ENCODE measurements at places on chromosomes 3 and 15. TPM values are rescaled to one million over a fixed set of nuclear protein-coding genes. Genes with fewer than 3 reads are reported as not detected.
A peak's percentile ranks its signal among the peaks of the same experiment; 100 is the strongest.

GRCh38 chr3:4906107-4906621 is 73.1 kb upstream of the BHLHE40 start:
- DNase-seq = no peak

- DNase-seq = peak; percentile 69
These were observed 37.7 kb upstream of the BCHE start for GRCh38 chr3:165874663-165875489.

DNA sequence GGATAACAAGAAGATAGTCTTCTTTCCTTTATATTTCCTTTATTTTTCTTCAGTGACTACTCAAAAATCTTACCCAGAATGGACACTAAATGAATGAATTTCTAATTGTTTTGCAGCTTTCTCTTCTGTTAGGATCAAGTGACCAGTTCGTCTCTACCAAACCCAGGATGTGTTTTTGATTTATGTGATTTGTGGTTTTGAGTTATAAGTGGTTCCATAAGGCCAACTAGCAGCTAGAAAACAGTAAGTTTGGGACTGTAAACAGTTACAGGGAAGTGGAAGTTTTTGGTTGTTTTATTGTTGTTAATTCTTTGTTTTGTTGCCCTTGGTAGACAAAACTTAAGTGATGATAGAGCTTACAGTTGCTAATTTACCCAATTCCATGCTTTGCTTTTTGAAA is 456.5 kb downstream of the IL5RA start:
- no peak for DNase-seq

DNA sequence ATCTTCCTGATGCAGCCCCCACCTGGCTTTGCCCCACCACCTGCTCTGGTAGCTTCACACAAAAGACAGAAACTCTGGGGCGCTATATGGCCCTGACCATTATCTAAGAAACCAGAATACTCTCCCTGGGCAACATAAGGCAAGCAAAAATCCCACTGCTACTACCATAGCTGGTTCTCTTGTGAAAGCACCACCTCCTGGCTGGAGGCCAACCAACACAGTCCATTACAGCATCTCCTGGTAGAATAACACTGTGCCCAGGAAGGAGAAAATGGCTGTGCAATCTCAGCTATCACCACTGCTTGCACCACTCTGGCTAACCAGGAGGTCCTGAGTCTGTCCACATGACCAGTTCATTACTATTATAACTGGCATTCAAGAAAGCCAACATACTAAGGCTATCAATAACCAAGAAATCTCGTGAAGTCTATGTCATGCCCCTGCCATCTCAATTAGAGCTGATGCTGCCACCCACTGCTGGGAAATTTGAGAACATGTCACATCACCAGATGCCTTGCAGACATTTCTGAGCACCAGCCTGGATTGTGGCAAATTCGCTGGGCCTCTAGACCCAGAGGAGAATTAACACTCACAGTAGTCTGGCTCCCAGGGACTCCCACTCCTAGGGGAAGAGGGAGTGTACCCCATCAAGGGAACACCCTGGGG is 1114.8 kb downstream of the ROBO2 start:
- DNase-seq = no peak

DNA sequence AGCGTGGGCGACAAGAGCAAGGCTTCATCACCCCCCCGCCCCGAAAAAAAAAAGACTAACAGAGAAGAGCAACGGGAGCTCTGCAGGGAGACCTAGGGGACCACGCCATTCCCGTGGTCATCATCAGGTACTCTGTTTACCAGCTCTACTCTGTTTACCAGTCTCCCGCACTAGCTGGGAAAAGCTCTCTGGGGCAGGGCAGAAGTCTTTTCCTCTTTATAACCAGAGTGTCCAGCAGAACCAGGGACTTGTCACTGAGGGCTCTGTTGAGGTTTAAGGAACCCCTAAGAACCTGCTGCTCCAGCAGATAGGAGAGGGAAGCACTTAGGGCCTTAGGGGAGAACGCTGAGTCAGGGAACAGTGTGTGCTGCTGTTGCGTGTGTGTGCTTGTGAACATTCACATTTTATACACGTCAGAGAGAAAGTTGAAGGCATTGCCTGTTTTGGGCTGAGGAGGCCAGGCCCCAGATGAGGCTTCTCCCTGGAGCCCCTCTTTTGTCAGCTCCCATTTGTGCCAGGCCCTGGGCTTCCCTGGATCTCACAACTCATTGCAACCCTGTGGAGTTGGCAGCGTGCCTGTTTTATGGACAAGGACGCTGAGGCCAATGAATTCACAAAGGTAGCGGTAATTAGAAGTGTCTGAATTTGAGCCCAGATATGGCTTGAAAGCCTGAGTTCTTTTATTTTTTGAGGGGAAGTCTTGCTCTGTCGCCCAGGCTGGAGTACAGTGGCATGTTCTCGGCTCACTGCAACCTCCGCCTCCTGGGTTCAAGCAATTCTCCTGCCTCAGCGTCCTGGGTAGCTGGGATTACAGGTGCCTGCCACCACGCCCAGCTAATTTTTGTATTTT is 24.2 kb upstream of the ERICH6 start:
- no peak for DNase-seq

DNA sequence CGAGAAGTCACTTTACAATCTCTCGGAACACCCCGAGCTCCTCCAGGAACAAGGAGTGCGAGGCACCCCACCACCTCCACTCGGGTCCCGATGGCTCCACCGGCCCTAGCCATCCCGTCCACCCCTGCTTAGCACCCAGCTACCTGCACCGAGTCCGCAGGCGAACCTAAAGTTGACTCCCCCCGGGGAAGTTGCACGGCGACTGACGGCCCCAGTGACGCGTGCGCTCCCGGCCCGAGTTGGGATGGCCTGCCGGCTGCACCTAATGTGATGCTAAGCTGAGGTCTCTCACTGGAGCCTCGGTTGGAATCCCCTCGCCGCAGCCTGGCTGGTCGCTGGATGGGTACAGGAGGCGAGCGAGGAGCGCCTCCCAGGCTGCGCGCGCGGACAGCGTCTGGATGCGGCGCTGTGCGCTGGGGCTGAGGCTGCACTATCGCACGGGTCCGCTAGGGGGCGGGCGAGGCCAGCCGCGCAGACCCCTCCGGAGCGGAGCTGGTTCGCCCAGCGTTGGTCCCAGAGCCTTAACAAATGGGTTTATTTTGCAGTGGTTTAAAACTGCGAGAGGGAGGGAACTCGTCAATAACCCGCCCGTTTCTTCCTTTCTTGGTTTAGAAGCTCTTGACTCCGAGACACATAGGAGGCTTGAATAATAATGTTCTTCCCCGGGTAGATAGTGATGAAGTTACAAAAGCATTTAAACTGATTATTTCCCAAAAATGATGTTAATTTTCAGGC is at the start of gene OXTR:
Gene OXTR (minus strand): TSS at position 526 of the 735 bp plus-strand sequence. CDS start 1,426 bp downstream, outside the sequence.
- DNase-seq = no peak

DNA sequence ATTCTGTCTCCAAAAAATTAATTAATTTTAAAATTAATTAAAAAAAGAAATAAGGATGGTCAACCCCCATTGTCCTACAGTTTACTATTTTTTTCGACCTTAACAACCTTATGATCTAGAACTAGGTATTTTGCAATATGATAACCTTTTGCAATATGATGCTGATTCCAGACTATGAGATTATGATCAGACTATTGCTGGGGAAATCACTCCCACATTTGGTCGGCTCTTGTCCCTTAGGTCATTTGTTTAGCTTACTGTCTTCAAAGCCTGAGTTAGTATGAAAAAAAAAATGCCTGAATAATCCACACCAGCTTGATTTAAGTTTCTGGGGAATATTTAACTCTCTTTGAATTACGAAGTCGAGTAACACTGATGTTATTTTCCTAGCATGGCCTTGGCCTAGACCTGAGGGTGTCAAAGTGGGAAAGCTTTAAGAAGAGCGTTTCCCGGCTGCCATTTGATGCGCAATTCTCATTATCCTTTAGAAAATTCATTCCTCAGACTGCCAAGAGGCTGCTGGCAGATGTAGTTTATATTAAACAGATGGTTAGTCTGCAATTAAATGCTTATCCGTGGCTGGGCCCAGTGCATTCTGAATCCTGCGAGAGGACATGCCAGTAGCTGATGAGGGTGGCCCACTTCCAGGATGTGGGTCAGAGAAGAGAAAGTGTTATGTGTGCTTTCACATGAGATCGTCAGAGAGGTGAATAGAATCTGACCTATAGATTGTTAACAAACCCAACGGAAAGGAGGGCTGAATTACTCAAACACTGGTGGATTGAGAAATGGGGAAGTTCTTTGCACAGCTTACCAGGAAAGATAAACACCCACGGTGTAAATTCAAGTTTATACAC is 496.0 kb upstream of the THBS1 start:
- DNase-seq = no peak

- no peak for DNase-seq
These were observed 120.9 kb downstream of the ERC2 start for GRCh38 chr3:56347219-56347871.

FBXW12 gene
- not detected for total RNA-seq

WDR93 gene
- 0.42 TPM for total RNA-seq

CGNL1 gene
- 2.2 TPM for total RNA-seq

RETNLB gene
- not detected for total RNA-seq

TRMT10C gene
- 36.4 TPM for total RNA-seq

GNAI2 gene
- 170 TPM for total RNA-seq

DLL4 gene
- 1.5 TPM for total RNA-seq

Measured in HCT116 (cell line).